ENCODE measurements at places on chromosomes 3 and 15.
A peak's percentile ranks its signal among the peaks of the same experiment; 100 is the strongest.

GRCh38 chr15:68249058-68249713 lies 19.7 kb upstream of the CLN6 start:
- DNase-seq = no peak

DNA sequence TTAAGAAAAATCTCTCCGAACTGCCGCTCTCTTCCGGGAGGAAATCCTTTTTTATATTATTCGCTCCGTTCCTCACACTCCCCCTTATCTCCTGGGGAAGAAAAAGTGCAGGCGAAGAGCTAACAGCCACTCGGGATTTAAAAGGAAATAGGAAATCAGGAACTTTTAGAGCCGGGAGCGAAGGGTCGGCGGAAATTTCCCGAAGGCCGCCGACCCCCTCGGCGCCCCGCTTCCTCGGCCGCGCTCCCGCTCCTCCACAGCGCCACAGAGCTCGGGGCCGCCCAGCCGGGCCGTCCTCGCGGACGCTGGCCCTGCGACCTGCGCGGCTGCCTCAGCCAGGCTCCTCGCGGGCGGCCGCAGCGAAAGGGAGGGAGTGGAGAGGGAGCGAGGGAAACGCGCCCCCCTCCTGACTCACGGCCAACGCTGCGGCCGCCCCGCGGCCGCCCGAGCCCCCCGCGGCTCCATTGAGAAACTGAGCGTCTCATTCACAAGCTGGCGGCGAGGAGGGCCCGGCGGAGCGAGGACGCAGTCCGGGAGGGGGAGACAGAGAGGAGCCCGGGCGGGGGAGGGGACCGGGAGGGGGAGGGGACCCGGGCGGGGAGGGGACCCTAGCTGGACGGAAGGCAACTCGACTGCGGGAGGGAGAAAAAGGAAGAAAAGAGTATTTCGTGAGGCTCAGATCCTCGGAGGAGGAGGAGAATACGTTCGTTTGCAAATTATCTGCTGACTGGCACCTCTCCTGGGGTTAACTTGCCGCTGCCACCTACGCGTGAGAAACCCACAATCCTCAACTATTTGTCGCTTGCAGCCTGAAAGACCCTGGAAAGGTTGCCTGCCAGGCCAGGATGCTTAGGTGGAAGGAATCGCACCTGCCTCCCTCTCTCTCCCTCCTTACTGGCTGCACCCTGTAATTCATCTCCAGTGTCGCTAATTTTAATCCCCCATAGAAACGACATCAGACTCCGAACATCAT lies at the start of gene PTPN9:
TSS of gene PTPN9 (minus strand) at position 368 of the 973 bp plus-strand sequence. CDS start 539 bp downstream, outside the sequence.
- peak; percentile 54 for DNase-seq

- no peak for DNase-seq
These were observed 4.8 kb downstream of the FBLN2 start for GRCh38 chr3:13553686-13554085.

DNA sequence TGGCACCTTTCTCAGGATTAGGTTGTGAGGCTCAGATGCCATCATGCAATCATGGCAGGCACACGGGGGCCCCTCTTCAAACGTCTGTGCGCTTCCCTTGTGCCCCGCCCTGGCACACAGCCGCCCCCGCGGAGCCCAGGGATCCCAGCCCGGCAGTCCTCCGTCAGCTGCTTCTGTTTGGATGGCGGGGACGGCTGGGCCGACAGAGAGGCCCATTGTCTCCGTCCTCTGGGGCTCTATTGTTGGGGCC lies 849 bp upstream of the HDAC11 start:
- no peak for DNase-seq

GRCh38 chr3:123841476-123842238 lies 42.5 kb downstream of the MYLK start:
- DNase-seq = no peak

DNA sequence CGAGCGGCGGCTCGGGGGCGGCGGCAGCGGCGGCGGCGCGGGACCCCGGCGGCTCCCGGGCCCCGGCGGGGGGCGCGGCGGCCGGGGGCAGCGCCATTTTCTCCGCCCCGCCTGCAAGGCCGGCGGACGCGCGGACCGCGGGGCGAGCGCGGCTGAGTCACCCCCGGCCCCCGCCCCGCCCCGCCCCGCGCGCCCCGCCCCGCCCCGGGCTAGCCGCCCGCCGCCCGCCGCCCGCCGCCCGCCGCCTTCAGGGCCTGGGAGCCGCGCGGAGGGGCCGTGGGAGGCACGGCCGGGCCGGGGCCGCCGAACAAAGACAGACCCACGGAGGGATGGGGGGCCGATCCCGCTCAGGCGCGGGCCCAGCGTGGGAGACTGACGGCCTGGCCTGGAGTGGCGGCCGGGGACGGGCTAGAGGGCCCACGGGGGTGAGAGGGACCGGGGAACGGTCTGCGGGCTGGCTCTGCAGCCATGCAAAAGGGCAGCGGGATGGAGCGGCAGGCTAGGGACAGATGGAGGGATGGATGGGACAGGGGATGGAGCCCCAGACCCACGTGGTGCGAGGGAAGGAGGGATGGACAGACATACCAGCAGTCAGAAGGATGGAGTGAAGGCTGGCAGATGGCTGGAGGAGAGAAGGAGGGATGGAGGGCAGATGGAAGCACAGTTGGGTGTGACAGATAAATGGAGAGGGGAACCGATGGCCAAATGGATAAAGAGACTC lies at the start of gene EIF4E3:
TSS of gene EIF4E3 (minus strand) at position 132 of the 721 bp plus-strand sequence. CDS start at position 97, 35 bp downstream.
- no peak for DNase-seq

- DNase-seq = no peak
These were observed 86.4 kb upstream of the TTBK2 start for GRCh38 chr15:43006991-43007390.

DNA sequence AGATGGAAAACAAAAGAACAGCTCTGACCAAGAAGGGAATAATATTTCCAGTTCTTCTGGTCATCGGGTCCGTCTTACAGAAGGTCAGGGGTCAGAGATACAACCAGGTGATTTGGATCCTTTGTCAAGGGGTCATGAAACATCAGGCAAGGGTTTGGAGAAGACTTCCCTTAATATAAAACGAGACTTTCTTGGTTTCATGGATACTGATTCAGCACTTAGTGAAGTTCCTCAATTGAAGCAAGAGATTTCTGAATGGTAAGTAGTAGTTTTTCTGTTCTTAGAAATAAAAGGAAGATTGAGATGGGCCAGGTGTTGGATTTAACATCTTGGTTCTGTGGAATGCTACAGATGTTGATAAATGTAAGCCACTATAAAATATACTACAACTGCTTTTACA lies 9.5 kb downstream of the MGA start:
- no peak for DNase-seq

- no peak for DNase-seq
These were observed 5.4 kb upstream of the ACSBG1 start for GRCh38 chr15:78239811-78240210.

- no peak for DNase-seq
These were observed 46.9 kb downstream of the SFMBT1 start for GRCh38 chr3:52998771-52999513.

- no peak for DNase-seq
These were observed 8.6 kb downstream of the EPHB1 start for GRCh38 chr3:134803652-134804051.

- no peak for DNase-seq
These were observed 326.7 kb upstream of the ROPN1 start for GRCh38 chr3:124318656-124319055.

DNA sequence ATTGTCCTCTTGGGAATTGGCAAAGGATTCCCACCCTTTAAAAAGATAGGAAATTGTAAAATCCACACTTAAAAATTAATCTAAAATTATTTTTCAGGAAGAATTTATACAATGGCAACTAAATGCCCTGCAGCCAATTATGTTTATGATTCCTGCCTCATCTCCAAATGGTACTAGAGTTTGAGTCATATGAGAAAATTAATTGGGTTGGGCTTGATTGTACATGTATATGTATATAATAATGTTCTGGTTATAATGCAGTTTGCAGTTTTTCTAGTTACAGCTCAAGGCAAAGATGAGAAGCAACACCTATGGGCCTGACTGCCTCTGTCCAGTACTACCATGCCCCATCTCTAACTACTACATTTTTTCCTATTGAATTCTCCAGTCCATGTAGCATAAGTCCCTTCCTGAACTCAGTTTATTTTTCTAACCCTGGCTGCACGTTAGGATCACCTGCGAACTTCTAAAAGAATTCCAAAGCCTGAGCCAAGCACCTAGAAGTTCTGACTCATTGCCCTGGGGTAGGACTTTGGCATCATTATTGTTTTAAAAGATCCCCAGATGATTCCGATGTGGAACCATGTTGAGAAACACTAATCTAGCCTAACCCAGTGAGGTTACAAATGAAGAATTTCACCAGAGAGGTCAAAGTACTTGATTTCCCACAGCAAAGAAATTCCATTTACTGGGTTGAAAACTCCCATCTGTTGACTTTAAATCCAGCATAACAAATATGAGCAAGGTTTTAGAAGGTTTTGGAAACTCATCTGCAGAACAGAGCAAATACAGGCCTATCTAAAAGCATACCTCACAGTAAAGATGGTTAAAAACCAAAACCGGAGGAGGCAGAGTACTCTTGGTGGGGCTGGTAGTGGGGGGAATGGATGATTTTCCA lies 19.4 kb downstream of the TGFBR2 start:
- DNase-seq = no peak

- no peak for DNase-seq
These were observed 10.7 kb upstream of the TRAK1 start for GRCh38 chr3:42080453-42080872.

GRCh38 chr3:87833039-87833377 lies 225.8 kb downstream of the CGGBP1 start:
- no peak for DNase-seq

DNA sequence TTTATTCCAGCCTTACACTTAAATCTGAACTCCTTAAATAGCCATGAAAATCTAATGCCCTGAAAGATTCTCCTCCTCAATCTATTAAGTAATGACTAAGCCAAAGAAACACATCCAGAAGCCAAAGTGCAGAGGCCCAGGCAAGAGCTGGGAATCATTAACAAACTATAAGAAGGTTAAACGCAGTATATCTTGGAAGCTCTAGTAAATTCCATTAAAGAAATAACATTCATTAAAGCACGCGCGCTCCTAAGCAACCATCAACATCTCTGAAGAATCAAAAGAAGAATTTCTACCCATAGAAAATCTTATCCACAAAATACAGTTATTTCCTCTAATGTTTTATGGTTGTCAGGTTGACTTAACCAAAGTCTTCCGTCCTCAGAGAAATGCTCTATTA lies 29.5 kb downstream of the MB21D2 start:
- DNase-seq = no peak

DNA sequence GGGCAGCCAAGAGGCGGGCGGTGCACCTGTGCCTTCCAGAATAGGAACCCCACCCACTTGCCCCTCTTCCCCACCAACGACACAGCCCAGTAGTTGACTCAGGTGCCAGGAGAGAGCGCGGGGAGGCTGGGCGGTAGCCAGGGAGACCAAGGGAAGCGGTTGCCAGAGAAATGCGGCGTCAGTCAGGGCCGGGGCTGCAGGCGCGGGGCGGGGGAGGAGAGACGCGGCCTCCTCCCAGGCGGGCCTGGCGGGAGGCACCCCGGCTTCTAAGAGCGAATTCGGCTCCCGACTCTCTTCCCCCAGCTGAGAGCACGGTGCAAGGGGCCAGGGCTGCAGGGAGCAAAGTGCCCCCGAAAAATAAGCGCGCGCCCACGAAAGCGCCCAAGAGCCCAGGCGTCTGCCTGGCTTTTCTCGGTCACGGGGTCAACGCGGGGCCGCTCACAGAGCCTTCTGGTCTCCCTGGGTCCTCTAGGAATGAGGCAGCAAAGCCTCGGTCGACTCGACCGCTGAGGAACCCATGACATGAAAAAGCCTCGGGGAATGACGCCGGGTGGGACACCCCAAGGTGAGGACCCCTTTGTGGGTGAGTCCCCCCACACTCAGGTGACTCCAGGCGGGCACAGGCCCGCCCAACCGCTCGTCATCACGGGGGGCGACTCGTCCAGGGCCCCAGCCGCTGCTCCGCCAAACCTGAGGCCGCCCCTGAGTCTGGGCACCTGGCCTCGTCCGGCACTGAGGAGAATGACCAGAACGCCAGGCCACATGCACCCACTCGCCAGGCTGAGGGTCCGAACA lies 716 bp downstream of the CPEB1 start:
- no peak for DNase-seq

DNA sequence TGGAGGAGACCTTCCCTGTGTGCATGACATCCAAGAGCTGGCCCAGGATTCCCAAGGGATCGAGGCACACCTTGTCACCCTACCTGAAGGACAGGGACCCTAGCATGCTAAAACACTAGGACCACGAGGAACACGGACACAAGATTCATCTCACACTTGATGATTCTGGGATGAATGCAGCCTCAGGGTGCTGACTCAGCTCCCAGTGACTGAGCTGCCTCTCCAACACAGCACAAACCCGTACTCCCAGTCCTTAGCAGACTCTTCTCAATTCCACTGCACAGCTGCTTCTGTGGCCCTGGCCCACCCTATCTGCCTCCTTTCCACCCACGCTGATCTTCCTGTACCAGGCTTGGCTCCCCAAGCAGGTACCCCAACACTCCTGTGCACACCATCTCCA lies 9.1 kb upstream of the OXTR start:
- DNase-seq = no peak

GRCh38 chr3:107208796-107209195 lies 168.4 kb upstream of the CCDC54 start:
- DNase-seq = no peak

GRCh38 chr3:46068501-46068900 lies 41.2 kb upstream of the XCR1 start:
- no peak for DNase-seq

DNA sequence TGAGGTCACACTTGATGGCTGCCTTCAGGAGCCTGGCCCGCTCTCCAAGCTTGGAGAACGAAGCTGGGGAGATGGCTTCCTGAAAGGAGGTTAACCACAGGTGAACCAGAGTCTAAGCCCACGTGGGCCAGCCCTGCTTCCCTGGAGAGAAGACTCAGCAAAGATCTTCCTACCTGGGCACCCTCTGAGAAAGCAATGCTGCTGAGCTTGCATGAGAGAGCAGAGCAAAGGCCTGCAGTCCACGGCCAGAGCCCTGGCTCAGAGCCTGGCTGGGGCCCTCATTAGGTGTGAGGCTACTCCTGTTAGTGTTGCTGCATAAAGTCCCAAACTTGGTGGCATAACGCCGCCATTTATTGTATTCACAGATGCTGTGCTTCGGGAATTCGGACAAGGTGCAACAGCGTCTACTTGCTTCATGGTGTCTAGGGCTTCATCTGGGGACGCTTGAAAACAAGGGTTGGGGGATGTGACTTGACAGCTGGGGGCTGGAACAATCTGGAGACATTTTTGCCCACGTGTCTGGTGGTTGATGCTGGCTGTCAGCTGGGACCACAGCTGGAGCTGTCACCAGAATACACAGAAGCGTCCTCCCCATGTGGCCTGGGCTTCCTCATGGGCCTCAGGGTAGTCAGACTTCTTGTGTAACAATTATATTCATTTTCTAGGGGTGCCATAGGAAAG lies 87.9 kb upstream of the MEF2A start:
- no peak for DNase-seq
